ENCODE measurements at places on chromosomes 1 and 21.

DNA sequence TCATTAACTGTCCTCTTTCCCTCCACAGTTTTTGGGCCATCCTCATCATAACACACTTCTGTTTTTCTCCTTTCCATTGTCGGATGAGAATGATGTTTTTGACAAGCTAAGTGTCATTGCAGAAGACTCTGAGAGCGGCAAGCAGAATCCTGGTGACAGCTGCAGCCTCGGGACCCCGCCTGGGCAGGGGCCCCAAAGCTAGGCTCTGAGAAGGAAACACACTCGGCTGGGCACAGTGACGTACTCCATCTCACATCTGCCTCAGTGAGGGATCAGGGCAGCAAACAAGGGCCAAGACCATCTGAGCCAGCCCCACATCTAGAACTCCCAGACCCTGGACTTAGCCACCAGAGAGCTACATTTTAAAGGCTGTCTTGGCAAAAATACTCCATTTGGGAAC, 28.6 kb upstream of the IFNAR1 start:
- no peak for DNase-seq

GRCh38 chr1:167663002-167663772, 33.2 kb downstream of the RCSD1 start:
- no peak for DNase-seq

GRCh38 chr1:9086045-9086444, 16.6 kb upstream of the SLC2A5 start:
- no peak for DNase-seq

- peak; percentile 65 for DNase-seq
Measured at GRCh38 chr21:38170283-38170682, 86.5 kb upstream of the KCNJ15 start.

DNA sequence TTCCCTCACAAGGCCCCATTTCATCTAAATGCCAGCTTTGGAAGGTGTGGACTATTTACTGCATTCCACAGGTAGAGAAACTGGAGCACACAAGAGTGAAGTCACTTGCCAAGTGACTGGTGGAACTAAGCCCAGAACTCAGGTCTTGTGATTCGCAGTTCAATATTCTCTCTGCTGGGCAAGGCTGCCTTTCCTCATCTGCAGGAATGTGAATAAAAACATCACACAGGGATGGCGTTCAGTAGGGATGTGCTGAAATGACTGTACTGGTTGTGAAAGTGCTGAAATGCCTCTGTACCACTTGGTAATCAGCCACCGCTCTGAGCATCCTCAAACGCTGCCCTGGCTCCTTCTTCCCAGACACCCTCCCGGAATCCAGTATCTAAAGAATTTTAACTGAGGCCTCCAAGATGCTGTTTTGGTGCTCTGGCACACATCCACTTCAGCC, 145.6 kb downstream of the HIVEP3 start:
- DNase-seq: no peak

DNA sequence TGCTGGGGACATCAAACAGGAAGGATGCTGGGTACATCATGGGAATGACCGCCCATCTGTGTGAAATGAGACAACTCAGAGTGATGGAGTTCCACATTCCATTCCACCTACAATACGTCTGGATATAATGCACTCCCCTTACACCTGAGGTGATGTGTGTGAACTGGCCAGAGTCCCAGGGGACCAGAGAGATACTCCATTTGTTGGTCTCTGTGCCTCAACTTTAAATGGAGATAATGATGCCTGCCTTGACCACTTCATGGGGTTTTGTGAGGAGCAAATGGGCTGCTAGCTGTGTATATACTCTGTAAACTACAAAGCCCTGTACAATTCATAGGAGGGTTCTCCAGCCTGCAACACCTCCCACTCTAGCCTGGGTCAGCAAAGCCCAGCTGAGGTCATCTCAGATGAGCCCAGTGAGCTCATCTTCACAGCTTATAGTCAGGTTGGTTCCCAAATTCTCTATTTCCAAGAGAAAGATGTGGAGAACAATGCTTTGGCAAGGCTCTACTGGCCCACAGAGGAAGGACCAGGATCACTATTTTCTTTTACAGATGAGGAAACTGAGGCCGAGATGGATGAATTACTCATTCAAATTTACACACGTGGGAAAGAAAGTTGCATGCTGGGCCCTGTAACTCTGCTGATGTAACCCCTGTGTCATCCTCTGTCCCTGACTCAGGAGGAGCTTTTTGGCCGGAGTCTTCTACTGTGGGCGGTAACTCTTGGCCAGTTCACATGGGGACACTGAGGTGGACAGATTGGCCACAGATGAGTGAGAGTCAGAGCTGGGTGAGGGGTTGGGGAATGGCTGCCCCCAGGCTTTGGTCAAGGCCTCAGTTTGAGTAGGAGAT, 105.6 kb upstream of the GCLM start:
- DNase-seq: no peak

DNA sequence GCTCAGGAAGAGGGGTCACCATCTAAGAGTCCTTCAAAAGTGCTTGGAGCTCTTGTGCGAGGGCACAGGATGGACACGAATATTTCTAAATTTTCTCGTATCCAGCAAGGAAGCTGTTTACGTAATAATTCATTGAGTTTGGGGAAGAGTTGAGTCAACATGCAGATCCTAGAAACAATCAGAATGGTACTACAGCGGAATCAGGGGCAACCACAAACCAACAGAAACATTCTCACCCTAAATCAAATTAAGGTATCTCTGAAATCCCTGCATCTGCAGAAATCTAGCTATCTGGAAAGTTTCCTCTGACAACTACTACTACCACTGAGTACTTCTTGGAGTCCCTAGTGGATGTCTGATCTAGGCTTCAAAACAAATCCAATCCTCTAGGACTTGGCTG, 352.4 kb downstream of the LTN1 start:
- DNase-seq: no peak

DNA sequence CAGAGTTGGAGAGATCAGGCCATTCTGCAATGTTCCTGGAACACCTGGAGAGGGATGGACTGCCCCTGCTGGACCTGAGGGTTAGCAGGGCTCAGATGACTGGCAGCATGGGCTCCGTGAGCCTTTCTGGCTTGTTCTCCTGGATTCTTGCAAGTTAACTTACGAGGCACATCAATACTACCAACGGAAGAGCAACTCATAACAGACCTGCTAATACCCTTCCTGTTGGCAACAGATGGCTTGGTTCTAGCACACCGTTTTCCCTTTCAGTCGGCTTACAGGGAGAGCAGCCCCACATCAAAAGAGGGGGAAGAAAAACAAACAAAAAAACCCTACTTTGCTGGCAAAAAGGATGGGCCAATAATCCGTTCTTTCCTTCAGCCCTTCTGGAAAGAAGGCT, 47.9 kb downstream of the SLC66A1 start:
- no peak for DNase-seq

DNA sequence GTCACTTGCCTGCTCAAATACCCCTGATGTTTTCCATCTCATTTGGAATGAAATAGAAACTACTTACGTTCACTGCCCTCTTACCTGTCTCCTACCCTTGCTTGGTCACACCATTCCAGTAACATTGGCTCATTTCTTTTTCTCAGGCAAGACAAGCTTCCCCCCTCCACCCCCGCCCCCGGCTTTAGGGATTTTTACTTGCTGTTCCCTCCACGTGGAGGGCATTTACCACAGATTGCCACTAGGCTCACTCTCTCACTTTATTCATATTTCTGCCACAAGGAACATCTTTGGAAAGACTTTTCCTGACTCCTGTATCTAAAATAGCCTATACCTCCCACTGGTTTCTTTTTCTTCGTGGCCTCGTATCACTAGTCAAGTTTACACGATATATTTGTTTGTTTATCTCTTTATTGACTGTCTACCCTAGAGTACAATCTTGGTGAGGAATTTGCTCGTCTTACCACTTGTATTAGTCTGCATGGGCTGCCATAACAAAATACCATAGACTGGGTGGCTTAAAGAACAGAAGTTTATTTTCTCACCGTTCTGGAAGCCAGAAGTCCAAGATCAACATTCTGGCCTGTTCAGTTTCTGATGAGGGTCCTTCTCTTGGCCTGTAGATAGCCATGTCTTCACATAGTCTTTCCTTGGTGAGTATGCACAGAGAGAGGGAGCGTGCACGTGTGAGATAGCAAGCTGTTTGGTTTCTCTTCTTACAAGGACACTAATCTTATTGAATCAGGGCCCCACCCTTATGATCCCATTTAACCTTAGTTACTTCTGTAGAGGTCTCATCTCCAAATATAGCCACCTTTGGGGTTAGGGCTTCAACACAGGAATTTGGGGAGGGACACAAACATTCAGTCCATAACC, 126.2 kb downstream of the NRDC start:
- DNase-seq: no peak

DNA sequence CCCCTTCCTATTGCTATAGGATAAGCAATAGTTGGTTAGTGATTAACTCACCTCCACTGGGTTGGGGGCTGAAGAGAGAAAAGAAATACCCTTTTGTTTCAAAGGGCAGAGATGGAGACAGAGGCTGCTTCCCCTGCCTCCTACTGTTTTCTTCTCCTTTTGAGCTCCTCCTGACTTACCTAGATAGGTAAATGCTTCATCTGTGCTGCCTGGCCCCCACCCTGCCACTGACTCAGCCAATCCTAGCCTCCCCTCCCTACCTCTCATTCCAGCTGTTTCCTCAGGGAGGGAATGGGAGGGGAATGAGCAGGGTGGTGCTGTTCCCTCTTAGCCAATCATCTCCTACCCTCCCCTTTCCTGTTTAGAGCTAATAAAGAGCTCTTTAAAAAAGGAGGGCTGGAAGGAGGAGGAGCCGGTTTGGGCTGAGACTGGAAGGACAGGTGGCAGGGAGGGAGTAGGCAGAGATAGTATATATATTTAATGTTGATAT, at the start of gene C1orf116:
C1orf116 (minus strand) TSS at position 229 of the 490 bp plus-strand sequence. CDS start 5,158 bp downstream, outside the sequence.
- DNase-seq: peak; percentile 95

GRCh38 chr1:31849653-31850052, 33.8 kb upstream of the SPOCD1 start:
- no peak for DNase-seq

DNA sequence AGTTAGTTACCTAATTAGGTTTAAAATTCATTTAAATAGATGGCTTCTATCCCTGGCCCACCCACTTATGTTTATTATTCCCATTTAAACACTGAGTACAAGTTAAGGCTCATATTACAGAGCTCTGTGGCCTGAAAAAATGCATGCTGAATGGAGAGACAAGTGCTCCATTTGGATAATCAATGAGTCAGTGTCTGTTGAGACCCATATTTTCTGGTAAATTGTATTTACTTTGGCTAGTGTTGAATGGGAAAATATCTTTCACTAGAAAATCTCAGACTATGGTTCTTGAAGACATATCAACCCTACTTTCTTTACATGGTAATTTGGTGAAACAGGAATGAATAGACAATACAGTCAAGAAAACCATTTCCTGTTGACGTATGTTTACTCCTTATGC, 356.0 kb downstream of the S1PR1 start:
- DNase-seq: no peak

- peak; percentile 26 for DNase-seq
Measured at GRCh38 chr1:225849925-225850324, 32.3 kb downstream of the TMEM63A start.

- DNase-seq: peak; percentile 35
Measured at GRCh38 chr1:241048622-241049021, 308.4 kb downstream of the RGS7 start.

DNA sequence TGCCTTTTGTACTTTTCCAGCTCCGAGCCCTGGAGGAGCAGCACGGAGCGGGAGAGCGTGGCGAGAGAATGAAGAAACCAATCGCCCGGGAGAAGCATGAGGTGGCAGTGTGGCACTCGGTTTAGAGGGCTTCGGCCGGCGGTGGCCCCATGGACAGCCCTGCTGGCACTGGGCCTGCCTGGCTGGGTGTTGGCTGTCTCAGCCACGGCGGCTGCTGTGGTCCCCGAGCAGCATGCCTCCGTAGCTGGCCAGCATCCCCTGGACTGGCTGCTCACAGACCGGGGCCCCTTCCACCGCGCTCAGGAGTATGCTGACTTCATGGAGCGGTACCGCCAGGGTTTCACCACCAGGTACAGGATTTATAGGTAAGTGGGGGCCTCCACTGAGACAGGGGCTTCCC, 59.0 kb downstream of the BRINP2 start:
- DNase-seq: peak; percentile 33

DNA sequence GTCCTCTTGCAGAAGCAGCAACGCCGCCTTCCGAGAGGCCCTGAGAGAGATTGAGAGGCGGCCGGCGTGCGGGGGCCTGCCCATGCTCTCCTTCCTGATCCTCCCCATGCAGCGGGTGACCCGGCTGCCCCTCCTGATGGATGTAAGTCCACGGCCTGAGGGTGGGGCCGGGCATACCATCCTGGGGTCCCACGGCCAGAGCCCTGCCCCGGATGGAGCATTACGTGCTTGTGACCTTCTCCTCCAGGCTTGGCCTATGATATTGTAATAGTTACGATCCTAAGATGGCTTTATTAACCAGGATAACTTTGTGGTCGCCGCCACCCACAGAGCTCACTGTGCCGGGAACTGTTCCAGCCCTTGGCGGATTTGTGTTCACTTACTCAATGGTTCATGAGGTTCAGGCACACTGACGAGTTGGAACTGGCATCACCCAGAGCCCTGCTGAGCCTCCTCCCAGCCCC, 18.9 kb downstream of the ARHGEF16 start:
- no peak for DNase-seq

DNA sequence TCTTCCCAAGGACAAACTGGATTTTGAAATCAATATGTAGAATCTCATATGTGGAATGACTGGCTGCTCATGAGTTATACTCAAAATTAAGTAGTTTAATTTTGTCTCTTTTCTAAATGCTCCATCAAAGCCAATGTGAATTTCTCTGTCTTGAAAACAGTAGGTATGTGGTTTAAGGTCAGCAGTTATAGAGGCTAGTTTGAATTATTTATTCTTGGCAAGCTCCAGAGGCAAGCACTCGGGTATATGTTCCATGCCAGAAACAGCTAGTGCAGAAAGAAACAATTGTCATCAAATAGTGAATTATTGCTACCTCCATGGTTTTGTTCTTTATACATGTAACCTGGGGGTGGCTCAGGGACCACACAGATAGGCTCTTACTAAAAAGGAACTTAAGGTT, 63.5 kb downstream of the LRIG2 start:
- DNase-seq: no peak

DNA sequence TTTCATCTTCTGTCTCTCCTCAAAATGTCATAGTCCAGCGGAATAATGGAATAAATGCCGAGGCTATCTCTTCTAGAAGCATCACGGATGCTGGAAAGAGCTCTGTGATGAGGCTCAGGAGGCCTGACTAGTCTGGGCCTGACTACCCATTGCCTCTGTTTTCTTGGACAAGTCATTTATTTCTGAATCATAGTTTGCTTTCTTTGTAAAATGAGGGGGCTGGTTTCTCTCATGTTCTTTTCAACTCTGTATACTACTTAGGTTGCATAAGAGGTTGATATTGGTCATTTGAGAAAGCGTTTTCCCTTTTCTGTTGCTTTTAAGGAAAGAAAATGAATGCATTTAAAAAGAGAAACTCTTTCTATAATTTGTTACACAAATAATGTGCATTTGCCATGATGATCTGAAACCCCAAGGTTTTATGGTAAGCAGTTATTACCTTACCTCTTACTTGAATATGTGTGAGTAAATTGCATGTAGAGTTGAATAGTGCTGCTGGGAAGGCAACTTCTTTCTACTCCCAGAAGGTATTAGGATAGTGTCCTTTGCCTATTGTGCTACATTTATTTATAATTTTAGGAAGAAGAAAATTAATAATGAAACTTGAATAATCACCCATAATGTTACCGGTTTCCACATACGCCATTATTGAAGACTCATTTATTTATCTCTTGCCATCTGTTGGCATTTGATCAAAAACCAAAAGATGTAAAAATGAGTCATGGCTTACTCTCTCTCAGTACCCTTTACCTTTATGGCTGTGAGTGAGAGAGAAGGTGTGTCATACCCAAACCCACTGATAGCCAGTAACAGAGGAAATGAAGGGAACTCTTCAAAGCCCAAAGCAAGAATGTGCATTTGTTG, 179.1 kb downstream of the FASLG start:
- DNase-seq: no peak

Data from H9 (cell line).